ENCODE measurements at places on chromosomes 2 and 18.
A peak's percentile ranks its signal among the peaks of the same experiment; 100 is the strongest.

GRCh38 chr2:119440501-119440870, 8.8 kb downstream of the TMEM37 start:
- DNase-seq, result no peak

- DNase-seq, result no peak
Measured at GRCh38 chr2:110103061-110103961, 12.3 kb downstream of the MALL start.

DNA sequence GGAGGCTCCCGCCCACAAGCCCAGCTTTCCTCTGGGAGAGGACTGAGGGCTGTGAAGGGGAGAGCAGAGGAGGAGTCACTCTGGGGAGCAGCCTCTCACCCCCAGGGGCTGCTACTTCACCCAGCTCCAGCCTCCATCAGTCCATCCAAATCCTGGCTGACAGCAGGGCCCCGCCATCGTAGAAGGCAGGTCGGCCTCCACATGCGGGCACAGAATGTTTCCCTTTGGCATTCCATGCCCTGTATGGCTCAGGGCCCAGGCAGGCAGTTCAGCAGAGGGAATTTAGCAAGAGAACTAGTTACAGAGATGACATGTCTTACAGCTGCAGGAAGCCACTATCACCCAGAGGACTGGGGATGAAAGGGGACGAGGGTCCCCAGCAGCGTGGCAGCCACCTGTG, 6.4 kb upstream of the ODC1 start:
- no peak for DNase-seq

DNA sequence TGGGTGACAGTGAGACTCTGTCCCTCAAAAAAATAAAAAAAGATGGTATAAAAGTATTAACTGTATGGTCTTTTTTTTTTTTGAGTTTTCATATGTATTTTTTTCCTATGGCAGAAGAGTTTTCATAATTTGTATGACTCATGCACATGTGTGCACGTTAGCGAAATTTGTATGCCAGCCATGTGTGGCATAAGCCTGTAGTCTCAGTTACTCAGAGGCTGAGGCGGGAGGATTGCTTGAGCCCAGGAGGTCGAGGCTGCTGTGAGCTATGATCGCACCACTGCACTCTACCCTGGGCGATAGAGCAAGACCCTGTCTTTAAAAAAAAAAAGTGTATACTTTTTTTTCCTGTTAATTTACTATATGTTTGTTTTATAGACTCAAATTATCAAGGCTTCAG, 160.8 kb downstream of the TGIF1 start:
- no peak for DNase-seq

GRCh38 chr2:16958266-16958665, 292.6 kb upstream of the CYRIA start:
- no peak for DNase-seq

DNA sequence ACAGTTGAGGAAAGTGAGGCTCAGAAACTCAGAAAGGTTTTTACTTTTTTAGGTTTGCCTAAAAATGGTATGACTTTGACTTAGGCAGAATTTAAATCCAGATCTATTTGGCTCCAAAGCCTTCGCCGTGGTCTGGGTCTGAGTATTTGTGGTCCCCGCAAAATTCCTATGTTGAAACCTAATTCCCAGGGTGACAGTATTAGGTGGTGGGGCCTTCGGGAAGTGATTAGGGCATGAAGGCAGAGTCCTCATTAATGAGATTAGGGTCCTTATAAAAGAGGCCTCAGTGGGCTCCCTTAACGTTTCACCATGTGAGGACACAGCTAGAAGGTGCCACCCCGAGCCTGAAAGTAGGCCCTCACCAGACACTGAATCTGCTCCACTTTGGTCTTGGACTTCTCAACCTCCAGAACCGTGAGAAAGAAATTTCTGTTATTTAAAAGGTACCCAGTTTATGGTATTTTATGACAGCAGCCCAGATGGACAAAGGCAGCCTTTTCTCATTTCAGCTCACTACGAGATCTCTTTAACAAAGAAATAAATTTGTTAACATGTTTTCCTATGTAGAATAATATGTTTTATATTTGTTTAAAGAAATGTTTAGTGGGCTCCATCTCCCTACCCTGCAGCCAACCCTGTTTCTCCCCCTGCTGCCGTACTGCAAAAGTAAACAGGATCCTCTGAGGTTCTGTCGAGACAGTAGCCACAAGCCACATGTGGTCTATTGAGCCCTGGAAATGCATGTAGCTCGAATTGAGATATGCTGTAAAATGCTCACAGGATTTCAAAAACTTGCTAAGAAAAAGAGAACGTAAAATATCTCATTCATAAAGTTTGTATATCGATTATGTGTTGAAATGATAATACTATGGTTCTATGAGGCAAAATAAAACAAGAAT, 80.6 kb downstream of the MOGAT1 start:
- DNase-seq, result peak; percentile 33

DNA sequence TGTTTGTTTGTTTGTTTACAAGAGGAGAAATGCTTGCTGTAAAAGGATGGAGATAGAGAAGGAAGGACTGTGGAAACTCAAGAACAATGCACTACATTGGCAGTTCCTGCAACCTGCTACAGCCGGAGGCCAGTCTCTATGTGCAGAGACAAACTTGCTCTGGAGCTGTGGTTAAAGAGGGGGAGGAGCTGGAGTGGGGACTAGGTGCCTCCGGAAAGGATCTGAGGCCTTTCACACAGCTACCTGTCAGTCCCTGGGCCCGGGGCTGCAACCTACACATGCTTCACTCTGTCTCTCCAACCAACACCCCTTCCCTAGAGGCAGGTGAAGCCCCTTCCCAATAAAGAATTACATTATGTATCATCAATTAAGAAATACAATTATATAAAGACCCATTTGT, 1234.0 kb upstream of the ZEB2 start:
- DNase-seq, result no peak

DNA sequence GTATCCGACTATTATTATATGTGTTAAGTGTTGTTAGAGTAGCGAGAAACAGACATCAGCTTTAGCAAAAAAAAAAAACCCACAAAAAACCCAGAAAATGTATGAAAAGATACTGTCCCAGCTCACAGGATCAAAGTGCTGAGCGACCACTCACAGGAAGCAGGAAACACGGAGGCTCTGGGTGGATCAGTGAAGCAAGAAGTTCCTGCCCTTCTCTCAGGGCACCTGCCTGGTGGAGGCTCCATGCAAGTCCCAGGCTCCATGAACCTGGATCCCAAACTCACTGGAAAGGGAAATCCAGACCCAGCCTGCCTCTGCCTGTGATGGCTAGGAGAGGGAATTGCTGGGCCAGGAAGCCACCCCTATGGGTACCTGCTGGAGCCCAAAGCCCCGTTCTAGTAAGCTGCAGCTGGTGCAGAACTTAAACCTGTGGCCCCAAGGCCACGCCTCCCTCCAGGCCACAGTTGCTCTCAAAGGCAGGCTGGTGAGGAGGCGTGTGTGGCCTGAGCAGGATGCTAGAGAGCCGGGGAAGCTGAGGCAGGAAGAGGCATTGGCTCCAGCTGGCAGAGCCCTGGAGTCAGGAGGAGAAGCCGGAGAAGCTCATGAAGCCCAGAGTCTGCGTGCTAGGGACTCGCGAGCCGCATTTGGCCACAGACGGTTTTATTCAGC, 63.5 kb upstream of the TAF1B start:
- no peak for DNase-seq

DNA sequence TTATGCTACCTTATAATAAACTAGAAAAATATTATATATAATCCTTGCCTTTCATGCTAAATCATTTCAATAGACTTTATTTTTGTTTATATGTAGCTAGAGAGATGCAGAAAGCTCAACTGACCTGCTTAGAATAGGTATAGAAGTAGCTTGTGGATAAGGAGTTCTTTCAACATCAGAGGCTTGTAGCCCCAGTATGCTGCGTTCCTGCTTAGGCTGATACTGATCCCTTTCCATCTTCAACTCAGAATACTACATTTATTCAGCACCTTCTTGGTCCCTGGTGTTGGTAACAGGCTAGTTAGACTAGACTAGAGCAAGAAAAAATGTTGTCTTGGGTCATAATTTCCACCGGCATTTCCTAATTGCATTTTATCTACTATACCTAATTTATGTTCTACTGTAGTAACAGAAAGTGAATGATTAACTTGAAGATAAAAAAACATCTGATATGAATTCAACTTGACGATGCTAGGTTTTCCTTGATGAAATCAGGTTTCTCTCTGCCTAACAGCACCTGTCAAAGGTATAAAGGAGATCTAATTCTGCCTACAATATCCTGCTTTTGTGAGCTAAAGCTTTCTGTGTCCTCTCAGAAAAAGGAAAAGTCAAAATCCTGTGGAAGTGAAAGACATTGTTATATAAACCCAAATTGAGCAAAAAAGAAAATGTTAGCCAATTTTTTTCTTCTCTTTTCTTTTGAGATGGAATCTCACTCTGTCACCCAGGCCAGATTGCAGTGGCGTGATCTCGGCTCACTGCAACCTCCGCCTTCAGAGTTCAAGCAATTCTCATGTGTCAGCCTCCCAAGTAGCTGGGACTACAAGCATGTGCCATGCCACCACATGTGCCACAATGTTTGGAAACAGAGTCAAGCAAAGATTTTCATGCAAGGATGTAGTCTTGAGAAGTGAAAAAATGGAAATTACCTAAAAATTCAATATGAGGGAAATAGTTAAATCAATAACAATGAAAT, 5.8 kb downstream of the PECR start:
- DNase-seq, result no peak

GRCh38 chr2:28639092-28639691, 112.4 kb upstream of the PPP1CB start:
- DNase-seq, result no peak
